ENCODE measurements at places on chromosomes 4 and X.

- DNase-seq: peak; percentile 78
These were observed 423 bp downstream of the CRMP1 start for GRCh38 chr4:5892323-5893003.

- no peak for DNase-seq
These were observed 3.9 kb upstream of the EGFL6 start for GRCh38 chrX:13565511-13565910.

GRCh38 chr4:137015426-137016409 lies 516.6 kb downstream of the PCDH18 start:
- no peak for DNase-seq

- no peak for DNase-seq
These were observed 105.8 kb downstream of the CHIC1 start for GRCh38 chrX:73668779-73669178.

Measured in H7 (cell line).